Cerebellar cortex (tissue), 1 donor: ENCODE measurements at places on chromosomes 2 and 18.

GRCh38 chr2:7097353-7097895 lies 180.2 kb downstream of the RNF144A start:
- DNase-seq: peak; percentile 82

GRCh38 chr2:112182581-112183034 lies 44.4 kb downstream of the FBLN7 start:
- no peak for DNase-seq

DNA sequence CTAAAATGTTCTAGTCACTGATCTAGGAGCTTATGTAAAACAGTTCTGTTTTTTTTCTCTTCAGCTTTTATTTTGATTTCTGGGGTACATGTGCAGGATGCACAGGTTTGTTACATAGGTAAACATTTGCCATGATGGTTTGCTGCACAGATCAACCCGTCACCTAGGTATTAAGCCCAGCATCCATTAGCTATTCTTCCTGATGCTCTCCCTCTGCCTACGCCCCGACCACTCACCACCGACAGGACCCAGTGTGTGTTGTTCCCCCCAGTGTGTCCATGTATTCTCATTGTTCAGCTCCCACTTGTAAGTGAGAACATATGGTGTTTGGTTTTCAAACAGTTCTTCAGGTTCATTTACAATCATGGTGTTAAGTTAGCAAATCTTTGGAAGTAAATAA lies 84.8 kb upstream of the PROKR1 start:
- DNase-seq: no peak

- no peak for DNase-seq
Measured at GRCh38 chr18:79046522-79046921, 22.7 kb upstream of the ATP9B start.

- no peak for DNase-seq
Measured at GRCh38 chr18:50190236-50190635, 4.7 kb downstream of the MYO5B start.
